Jurkat, Clone E6-1 (cell line): ENCODE measurements at places on chromosomes 16 and 17.

DNA sequence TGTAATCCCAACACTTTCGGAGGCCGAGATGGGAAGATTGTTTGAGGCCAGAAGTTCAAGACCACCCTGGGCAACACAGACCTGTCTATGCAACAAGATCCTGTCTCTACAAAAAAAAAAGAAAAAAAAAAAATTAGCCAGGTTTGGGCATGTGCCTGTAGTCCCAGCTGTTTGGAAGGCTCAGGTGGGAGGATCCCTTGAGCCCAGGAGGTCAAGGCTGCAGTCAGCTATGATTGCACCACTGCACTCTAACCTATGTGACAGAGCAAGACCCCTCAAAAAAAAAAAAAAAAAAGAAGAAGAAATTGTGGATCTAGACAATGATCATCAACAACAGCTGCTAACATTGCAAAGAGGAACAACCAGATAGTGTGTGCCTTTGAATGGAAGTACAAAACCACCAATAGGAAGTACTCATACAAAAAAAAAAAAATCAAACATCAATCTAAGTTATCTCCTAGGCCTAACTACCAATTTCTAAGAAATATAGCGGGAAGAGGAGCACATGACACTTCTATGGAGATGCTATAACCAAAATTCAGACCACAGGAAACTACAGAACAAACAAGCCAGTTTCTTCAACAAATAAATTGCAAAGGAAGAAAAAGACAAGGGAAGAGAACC is 258.7 kb downstream of the MRTFB start:
- DNase-seq, result no peak

- no peak for DNase-seq
These were observed 278.6 kb downstream of the CBLN1 start for GRCh38 chr16:49003022-49003421.

DNA sequence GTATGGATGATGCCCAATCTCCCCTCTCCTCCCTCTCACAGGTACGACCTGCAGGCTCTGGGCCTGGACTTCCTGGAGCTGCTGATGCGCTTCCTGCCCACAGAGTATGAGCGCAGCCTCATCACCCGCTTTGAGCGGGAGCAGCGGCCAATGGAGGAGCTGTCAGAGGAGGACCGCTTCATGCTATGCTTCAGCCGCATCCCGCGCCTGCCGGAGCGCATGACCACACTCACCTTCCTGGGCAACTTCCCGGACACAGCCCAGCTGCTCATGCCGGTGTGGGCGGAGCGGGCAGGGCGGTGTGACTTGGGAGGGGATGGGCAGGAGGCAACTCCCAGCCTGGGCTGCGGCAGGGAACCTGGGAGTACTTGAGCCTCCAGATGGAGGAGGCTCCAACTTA is 18.1 kb downstream of the SPATA32 start:
- DNase-seq, result no peak

DNA sequence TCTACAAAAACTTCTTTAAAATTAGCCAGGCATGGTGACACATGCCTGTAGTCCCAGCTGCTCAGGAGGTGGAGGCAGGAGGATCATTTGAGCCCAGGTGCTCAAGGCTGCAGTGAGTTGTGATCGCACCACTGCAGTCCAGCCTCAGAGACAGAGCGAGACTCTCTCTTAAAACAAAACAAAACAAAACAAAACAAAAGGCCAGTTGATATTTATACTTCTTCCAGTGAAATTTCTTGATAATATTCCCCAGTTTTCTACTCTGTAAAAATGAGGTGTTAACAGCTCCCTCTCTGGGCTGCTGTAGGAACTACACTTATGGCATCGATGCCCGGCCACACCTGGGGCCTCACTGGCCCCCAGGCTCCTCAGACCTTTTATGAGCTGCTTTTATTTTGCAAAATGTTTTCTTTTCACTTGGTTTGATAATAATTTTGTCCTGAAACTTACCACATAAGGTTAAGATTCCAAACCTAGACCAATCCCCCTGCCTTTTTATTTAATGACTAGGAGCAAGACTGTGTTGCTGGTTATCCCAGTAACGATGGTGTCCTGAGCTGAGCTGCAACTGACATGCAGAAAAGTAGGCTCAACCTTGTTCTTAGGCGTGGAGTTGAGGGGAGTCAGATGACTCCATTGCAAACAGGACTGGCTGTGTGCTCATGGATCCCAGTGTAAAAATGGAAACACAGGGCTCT is 17.6 kb downstream of the MAPK8IP3 start:
- DNase-seq, result no peak
